ENCODE measurements at places on chromosomes 1 and 21.

DNA sequence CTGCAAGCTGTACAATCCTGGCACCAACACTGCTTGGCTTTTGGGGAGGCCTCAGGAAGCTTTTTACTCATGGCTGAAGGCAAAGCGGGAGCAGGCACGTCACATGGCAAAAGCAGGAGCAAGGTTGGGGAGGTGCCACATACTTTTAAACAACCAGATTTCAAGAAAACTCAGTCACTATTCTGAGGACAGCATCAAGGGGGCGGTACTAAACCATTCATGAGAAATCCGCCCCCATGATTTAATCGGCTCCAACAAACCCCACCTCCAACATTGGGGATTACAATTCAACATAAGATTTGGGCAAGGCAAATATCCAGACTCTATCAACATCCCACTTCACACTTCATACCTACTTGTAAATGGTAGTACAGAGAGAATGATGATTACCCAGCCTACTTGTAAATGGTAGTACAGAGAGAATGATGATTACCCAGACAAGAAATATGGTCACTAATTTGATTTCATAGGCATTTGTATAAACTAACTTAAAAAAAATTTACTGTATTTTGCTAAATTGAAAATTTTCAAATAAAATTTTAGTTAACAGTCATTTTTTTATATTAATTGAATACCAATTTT lies 24.9 kb downstream of the ATP5PF start:
- no peak overlapping the region for H3K4me3 ChIP-seq
- no peak overlapping the region for H3K27ac ChIP-seq
- no peaks in the 10 kb centered on the region for H3K4me1 ChIP-seq
- H3K27me3 ChIP-seq: no peaks in the 10 kb centered on the region

DNA sequence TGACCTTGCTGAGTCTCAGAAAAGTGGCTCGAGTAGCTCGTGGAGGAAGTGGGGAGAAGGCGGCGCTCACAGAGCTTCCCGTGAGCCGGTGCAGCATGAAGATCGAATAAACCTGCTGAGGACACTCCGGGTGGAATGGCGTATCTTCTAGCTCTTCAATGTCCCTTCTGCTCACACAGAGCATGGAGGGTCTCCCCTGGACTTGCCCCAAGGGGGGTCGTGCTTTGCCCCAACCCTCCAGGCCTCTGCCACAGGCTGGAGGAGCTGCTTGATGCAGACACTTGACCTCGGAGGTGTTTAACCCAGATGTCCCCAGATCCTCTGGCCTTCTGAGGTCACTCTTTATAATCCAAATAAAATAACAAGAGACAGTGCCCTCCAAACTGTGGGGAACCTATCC lies 2.2 kb upstream of the KRTAP10-12 start:
- H3K27me3 ChIP-seq: peaks cover 4% of the 10 kb centered on the region
- H3K36me3 ChIP-seq: no peaks in the 10 kb centered on the region
- no peak overlapping the region for H3K4me3 ChIP-seq
- H3K4me1 ChIP-seq: no peaks in the 10 kb centered on the region
- no peak for DNase-seq

GRCh38 chr1:6688757-6689156 lies 12.9 kb downstream of the DNAJC11 start:
- DNase-seq: no peak
- peaks cover 6% of the 10 kb centered on the region for H3K36me3 ChIP-seq

DNA sequence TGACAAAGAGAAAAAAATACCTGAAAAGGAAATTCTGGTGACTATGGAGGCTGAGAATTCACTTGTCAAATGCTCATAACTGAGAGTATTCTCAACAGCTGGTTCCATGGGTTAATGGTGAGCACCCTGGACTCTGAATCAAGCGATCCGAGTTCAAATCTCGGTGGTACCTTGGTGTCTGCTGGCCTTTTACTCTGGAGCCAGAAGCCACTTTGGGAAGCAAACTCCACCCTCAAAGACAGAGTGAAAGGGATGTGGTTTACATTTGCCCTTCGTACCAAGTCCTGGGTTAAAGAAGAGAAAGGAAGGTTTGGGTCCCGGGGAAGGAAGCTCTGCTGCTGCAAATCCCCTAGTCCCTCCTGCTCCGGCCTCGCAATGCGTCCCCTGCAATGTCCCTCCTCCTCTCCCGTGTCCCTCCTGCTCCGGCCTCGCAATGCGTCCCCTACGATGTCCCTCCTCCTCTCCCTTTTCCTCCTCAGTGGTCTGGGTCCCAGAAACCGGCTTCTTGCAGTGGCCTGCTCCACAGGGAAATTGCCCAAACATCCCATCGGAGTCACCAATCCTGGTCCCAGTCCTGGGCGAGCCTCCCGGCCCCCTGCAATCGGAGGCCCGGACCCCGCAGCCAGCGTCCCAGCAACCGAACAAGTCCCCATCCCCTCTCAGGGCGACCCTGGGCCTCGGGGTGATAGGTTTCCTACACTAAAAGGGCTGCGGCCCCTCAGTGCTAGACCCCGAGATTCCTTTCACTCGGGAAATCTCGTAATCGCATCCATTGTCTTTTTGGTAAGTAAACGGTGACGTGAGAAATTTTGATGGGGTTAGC lies 129.4 kb downstream of the PPIAL4G start:
- H3K36me3 ChIP-seq: no peaks in the 10 kb centered on the region
- DNase-seq: no peak
- H3K4me3 ChIP-seq: no peak overlapping the region
- H3K27me3 ChIP-seq: peaks cover 89% of the 10 kb centered on the region
- no peaks in the 10 kb centered on the region for H3K4me1 ChIP-seq
- H3K27ac ChIP-seq: no peak overlapping the region

DNA sequence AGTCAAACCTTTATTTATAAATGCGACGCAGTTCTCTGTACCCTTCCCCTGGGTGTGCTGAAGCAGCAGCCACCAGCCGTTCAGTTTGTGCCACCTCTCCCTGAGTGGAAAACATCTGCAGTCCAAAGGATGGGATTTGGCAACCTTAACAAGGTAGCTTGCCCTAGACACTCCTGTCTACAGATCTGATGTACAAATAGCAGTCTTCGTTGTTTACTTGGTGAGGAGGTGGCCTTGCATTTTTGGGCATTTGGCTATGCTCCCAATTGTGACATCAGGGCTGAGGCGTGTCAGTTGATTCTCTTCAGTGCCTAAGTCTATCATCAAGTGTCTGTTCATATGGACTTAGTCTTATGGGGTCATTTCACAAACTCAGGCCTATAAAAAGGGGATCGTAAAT lies 59.8 kb downstream of the KDM1A start:
- H3K4me3 ChIP-seq: no peak overlapping the region
- no peak overlapping the region for H3K27ac ChIP-seq
- peaks cover 80% of the 10 kb centered on the region for H3K36me3 ChIP-seq
- DNase-seq: no peak
- no peaks in the 10 kb centered on the region for H3K4me1 ChIP-seq

GRCh38 chr1:37867784-37868183 lies 8.4 kb upstream of the MTF1 start:
- H3K4me3 ChIP-seq: no peak overlapping the region
- H3K36me3 ChIP-seq: peaks cover 42% of the 10 kb centered on the region
- no peak for DNase-seq
- H3K4me1 ChIP-seq: no peaks in the 10 kb centered on the region
- no peak overlapping the region for H3K27ac ChIP-seq

- H3K4me3 ChIP-seq: peak overlapping the region; percentile 18
- H3K27me3 ChIP-seq: no peaks in the 10 kb centered on the region
- peaks cover 7% of the 10 kb centered on the region for H3K4me1 ChIP-seq
- DNase-seq: no peak
- H3K27ac ChIP-seq: no peak overlapping the region
Observed at GRCh38 chr21:44485254-44485793, 30.0 kb downstream of the LRRC3 start.

GRCh38 chr1:6427441-6428390 lies 3.1 kb downstream of the ESPN start:
- H3K4me3 ChIP-seq: no peak overlapping the region
- no peak overlapping the region for H3K27ac ChIP-seq
- DNase-seq: no peak
- H3K27me3 ChIP-seq: peaks cover 46% of the 10 kb centered on the region
- no peaks in the 10 kb centered on the region for H3K36me3 ChIP-seq
- peaks cover 6% of the 10 kb centered on the region for H3K4me1 ChIP-seq

- H3K4me1 ChIP-seq: peaks cover 2% of the 10 kb centered on the region
- H3K4me3 ChIP-seq: no peak overlapping the region
- H3K27ac ChIP-seq: no peak overlapping the region
- DNase-seq: no peak
- H3K36me3 ChIP-seq: no peaks in the 10 kb centered on the region
- H3K27me3 ChIP-seq: no peaks in the 10 kb centered on the region
Observed at GRCh38 chr1:53552981-53553733, 94.0 kb downstream of the DMRTB1 start.

- no peak overlapping the region for H3K27ac ChIP-seq
- H3K4me1 ChIP-seq: no peaks in the 10 kb centered on the region
- DNase-seq: no peak
- no peaks in the 10 kb centered on the region for H3K36me3 ChIP-seq
- H3K27me3 ChIP-seq: no peaks in the 10 kb centered on the region
Observed at GRCh38 chr1:172040466-172040865, 199.2 kb downstream of the DNM3 start.

DNA sequence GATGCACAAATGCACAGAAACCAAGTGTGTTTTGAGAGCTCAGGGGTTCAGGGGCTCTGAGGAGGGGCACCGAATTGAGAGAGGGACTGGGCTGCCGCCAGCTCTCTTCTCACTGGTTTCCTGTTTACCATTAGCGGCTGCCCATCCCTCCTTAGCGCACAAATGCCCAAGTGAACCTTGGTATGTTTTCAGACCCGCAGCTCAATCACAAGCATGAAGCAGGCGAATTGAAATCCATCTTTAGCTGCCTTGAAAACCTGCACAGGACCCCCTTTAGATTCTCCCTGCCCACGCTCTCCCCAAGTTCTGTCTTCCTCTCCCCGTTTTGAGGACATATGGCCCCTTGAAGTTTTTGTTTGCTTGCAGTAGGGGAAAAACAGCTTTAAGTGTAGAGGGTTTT lies 61.1 kb upstream of the ACOT11 start:
- H3K4me1 ChIP-seq: peaks cover 39% of the 10 kb centered on the region
- no peak for DNase-seq
- no peak overlapping the region for H3K27ac ChIP-seq
- H3K27me3 ChIP-seq: no peaks in the 10 kb centered on the region

GRCh38 chr1:116534014-116534739 lies 36.6 kb downstream of the CD58 start:
- no peak for DNase-seq
- H3K27me3 ChIP-seq: no peaks in the 10 kb centered on the region
- no peak overlapping the region for H3K27ac ChIP-seq
- H3K4me1 ChIP-seq: no peaks in the 10 kb centered on the region
- H3K4me3 ChIP-seq: no peak overlapping the region
- peaks cover 4% of the 10 kb centered on the region for H3K36me3 ChIP-seq

DNA sequence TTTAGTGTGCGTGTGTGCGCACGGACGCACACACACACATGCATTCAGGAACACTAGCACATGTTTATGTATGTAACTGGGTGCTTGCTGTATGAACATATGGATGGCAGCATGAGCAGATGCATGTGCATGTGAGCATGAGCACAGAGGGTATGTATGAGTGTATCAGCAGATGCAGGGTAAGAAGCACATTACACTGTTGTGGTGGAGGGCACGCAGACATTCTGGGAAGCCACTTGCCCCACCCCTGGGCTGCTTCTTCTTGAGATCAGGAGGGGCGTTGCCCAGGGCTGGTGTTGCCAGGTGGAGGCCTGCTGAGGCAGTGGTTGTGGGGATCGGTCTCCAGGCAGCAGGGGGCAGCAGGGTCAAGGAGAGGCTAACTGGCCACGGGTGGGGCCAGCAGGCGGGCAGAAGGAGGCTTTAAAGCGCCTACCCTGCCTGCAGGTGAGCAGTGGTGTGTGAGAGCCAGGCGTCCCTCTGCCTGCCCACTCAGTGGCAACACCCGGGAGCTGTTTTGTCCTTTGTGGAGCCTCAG lies 3.9 kb upstream of the P3R3URF start:
- no peaks in the 10 kb centered on the region for H3K36me3 ChIP-seq
- H3K4me1 ChIP-seq: peaks cover 55% of the 10 kb centered on the region
- no peak for DNase-seq
- no peaks in the 10 kb centered on the region for H3K27me3 ChIP-seq

DNA sequence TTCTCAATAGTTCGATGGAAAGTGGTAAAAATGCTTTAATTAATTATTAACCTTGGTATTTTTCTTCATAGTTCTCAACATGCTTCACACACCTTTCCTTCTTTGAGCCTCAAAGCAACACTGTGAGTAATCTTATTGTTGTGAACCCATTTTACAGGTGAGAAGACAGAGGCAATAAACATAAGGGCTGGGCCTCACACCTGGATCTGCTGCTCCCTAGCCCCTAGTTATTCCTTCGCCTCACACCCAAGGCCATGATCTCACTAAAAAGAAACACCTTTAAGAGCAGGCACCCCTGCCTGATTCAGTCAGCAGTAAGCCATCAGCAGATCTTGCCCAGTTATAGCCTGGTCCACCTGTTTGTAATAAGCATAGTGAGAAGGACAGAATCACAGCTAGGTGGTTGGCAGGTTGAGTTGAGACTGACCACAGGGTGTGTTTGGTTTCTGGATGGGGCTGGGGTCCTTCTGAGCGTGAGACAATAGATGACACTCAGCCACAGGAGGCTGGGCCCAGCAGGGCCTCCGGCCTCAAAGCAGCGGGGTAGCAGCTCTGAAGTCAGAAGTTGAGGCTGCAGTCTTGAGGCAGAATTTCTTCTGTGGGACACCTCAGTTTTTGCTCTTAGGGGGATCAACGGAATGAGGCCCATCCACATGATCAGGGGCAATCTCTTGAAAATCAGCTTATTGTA lies 203.9 kb downstream of the RHOU start:
- H3K4me3 ChIP-seq: no peak overlapping the region
- peaks cover 46% of the 10 kb centered on the region for H3K4me1 ChIP-seq
- peak overlapping the region; percentile 88 for H3K27ac ChIP-seq
- H3K36me3 ChIP-seq: no peaks in the 10 kb centered on the region
- DNase-seq: no peak
- H3K27me3 ChIP-seq: no peaks in the 10 kb centered on the region

DNA sequence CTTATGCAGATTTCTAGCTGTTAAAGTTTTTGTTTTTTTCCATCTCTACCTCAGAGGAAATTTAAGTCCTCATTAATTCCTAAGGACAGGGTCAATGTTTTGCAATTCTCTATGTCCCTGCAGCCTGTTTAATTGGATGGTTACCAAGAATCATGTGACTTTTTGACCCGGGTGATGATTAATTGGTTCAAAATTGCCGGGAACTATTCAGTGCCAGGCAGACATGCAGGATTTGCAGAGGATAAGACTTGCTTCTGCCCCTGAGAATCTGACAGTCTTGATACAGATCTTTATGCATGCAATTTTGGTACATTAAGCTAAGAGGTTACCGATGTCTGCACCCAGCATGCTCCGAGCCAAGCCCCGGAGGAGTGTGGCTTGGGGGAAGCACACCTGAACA lies 87.9 kb downstream of the PLPP3 start:
- no peaks in the 10 kb centered on the region for H3K27me3 ChIP-seq
- H3K36me3 ChIP-seq: peaks cover 25% of the 10 kb centered on the region
- no peak overlapping the region for H3K4me3 ChIP-seq
- DNase-seq: no peak

DNA sequence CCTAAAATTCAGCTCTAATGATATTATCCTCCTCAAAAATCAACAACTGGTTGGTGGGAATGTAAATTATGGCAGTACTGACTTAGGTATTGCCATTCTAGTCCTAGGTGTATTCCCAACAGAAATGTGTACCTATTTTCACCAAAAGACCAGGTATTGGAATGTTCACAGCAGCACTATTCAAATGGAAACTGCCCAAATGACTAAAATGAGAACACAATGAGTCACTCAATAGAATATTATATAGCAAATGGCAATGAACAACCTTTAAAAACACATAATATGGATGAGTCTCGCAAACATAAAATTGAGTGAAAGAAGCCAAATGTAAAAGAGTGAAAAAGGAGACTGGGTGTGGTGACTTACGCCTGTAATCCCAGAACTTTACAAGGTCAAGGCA lies 44.9 kb downstream of the GADD45A start:
- no peak for DNase-seq
- no peaks in the 10 kb centered on the region for H3K27me3 ChIP-seq
- H3K4me1 ChIP-seq: peaks cover 18% of the 10 kb centered on the region

Data from thymus (tissue), 14 donors.